ENCODE measurements at places on chromosomes 2 and 18.

DNA sequence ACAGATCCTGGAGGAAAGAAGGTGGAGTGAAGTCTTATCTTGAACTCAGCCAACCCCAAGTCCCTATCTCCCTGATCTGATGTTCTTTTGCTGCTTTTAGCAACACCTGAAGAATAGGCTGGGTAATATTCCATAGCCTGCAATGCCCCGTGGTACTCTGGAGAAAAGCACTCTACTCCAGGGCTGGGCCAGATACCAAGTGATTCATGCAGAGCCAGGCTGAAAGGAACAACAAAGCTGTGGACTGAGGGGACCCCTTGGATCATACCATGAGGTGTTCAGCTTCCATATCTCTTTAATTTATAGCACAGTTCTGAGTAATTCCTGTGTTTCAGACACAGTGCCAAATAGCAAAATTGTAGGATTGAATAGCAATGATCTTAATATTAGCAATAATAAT is 130.6 kb downstream of the NXPH2 start:
- no peak for DNase-seq

DNA sequence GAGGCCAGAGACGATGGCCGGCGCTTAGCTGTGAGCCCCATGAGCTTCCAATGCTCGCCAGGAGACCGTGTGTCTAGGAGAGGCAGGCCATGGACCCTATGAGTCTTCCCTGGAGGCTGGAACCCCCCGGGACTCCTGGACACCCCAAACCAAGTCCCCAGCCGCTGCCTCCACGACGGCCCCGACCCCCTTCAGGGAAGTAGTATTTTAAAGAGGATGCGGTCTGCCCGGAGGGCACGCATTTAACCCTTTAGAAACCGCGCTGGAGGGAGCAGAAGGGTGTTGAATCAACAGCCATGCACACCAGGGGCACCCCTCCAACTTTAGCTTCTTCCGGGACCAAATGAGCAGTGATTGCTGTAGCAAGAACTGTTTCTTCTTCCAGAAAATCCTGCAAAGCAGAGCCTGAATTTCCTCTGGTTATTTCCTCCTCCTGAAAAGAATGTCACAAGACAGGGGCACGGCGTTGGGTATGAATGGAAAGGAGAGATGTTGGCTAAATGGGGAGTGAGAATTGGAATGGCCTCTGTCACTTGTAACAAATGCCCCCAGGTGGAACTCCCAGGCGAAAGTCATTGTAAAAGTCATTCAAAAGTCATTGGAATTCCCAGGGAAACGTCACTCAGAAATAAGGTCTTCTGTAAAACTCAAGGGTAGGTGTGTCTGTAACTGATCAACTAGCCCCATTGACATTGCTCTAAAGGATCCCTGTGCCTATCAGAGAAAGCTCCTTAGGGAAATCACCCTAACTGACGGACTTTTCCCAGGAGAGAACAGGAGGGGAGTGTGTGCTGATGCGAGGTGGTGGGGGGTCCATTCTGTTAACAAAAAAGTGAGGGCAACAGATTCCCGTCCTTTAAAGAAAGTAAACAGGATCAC is 5.8 kb upstream of the GBX2 start:
- DNase-seq, result no peak

GRCh38 chr2:236215761-236216333 is 47.7 kb upstream of the GBX2 start:
- DNase-seq, result no peak

GRCh38 chr2:46552079-46552478 is 72.7 kb downstream of the TMEM247 start:
- DNase-seq, result no peak

- peak; percentile 50 for DNase-seq
Observed at GRCh38 chr18:45106331-45106774, 425.7 kb downstream of the SETBP1 start.

- no peak for DNase-seq
Observed at GRCh38 chr2:213227458-213227857, 56.8 kb upstream of the SPAG16 start.

GRCh38 chr2:227368574-227368973 is 10.5 kb downstream of the TM4SF20 start:
- DNase-seq, result no peak

- DNase-seq, result no peak
Observed at GRCh38 chr2:128405981-128406613, 87.4 kb upstream of the HS6ST1 start.

- no peak for DNase-seq
Observed at GRCh38 chr2:179336782-179337534, 72.3 kb upstream of the SESTD1 start.

GRCh38 chr2:231452799-231453508 is 11.3 kb downstream of the NCL start:
- no peak for DNase-seq

All from CD4-positive, alpha-beta T cell treated with Interleukin-17A for 1 hour (primary cell).